ENCODE measurements at places on chromosomes 13 and 19.

DNA sequence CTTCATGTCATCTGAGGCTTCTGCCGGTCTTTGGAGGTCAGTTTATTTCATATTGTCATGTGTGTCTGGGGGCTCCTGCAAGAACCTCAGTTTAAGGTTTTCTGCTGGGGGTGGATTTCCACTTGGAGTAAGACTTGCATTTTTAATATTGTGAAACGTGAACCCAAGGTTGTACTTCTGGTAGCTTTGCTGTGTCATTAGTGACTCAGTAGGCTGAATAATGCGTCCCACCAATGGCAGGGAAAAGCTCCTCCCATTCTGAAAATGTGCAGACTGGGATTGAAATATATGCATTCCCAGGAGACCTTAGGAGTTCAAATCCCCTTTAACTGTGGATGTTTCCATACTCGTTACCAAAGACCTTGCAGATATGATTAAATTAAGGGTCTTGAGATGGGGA lies 46.2 kb downstream of the ING1 start:
- DNase-seq: no peak

DNA sequence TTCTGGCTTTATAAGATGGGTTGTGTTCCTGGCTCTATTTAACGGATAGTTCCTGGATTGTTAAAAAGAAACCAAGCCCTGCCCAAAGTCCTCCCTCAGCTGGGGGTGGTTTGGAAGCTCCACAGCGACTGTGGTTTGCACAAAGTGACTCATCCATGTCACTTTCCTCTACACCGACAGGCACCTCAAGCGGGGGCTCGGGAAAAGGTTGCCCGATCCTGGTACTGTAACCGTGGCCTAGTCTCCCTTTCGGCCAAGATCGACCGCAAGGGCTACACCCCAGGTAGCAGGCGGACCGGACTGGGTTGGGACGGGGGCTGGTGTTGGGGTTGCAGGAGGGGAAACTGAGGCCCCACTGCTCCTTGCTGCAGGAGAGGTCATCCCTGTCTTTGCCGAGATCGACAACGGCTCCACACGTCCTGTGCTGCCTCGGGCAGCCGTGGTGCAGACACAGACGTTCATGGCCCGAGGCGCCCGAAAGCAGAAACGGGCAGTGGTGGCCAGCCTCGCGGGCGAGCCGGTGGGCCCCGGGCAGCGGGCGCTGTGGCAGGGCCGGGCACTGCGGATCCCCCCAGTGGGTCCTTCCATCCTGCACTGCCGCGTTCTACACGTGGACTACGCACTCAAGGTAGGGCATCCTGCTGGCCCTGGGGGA lies 1.6 kb downstream of the ARRDC2 start:
- no peak for DNase-seq

GRCh38 chr19:46927106-46927505 lies 66.3 kb downstream of the ARHGAP35 start:
- no peak for DNase-seq

GRCh38 chr19:1275260-1275975 lies at the start of gene FAM174C:
Gene FAM174C, plus strand, starts transcription at chr19:1275530. Its CDS starts 20 bp downstream, at chr19:1275550.
- peak; percentile 98 for DNase-seq

DNA sequence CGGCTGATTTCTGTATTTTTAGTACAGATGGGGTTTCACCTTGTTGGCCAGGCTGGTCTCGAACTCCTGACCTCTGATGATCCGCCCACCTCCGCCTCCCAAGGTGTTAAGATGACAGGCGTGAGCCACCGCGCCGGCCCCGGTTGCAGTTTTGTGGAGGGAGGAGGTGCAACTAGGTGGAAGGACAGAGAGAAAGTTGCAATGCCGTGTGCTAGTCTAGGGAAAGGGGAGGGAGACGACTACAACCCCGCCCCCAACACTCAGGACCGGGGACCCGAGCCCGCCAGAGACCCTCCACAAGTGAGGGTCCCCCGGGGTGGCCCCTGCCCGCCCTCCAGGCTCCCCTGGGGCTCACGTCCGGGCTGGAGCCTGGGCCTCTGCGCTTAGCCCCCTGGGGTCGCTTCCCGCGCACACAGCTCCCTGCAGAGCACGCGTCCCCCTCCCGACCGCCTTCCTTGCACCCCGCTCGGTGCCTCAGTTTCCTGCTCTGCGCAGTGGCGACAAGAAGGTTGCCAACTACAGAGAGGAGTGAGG lies 1.2 kb upstream of the ARID3A start:
- no peak for DNase-seq

DNA sequence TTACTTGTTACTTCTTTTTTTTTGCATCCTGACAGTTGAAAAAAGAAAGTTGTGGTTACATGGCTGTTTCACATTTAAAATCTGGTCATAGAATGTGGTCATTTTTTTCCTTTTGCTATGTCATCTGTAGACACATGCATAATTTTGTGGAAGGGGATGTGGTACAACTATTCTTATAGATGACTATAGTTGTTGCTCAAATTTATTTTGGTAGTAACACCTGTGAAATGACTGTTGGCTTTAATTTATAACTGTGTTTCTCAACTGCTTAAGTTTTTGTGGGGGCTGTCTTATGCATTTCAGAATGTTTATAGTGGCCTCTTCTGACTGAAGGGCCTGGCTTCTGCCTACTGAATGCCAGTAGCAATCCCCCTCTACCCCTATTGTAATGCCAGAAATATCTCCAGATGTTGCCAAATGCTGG lies 130.5 kb downstream of the PAN3 start:
- DNase-seq: no peak

GRCh38 chr13:44303681-44304432 lies 69.8 kb upstream of the SERP2 start:
- DNase-seq: no peak

GRCh38 chr13:113638806-113639205 lies 19.2 kb downstream of the ATP4B start:
- no peak for DNase-seq

DNA sequence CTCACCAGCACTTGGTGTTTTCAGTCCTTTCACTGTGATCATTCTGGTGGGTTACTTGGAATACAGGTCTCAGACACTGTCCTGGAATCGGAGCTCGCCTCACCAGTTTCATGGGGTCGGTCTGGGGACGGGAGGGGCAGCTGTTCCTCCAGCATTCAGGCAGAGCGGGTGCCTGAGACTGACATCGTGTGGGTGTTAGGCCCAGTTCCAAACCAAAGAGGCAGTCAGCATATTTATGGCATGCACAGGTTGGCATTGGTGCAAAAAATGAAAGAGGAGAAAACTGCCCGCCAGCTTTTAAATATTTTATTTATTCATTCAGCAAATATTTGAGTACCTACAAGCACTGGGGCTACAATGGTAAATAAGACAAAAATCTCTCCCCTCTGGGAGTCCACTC lies 20.1 kb downstream of the PLEKHF1 start:
- DNase-seq: no peak

DNA sequence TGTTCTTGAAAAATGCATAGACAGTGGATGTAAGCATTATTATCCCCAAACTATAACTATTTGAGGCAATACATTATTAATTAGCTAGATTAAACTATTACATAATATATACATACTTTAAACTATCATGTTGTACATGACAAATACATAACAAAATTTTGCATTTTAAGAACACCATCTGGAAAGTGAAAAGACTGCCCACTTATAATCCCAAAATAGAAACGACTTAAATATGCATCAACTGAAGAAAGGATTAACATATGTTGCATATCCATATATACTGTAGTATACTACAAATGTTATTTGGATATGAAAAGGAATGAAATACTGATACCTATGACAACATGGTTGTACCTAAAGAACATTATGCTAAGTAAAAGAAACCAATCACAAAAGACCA lies 700.8 kb upstream of the SPRY2 start:
- DNase-seq: no peak

- DNase-seq: no peak
Observed at GRCh38 chr13:52862358-52863206, 14.1 kb upstream of the PCDH8 start.

DNA sequence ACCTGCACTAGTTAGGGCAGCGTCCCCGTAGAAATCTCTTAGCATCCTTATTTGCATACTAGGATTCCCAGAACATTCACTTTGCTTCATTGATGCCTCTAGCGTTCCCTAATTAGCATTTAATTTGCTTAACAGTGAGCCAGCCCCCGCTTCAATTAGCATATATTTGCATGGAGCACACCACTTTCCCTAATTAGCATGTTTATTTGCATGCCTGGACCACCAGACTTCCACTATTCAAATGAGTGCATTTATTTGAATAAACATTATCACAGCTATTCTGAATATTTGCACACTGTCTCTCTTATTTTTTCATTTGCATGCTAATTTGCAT lies 69.6 kb downstream of the RYR1 start:
- DNase-seq: peak; percentile 86

- DNase-seq: no peak
Observed at GRCh38 chr19:46299695-46300094, 2.9 kb downstream of the HIF3A start.

DNA sequence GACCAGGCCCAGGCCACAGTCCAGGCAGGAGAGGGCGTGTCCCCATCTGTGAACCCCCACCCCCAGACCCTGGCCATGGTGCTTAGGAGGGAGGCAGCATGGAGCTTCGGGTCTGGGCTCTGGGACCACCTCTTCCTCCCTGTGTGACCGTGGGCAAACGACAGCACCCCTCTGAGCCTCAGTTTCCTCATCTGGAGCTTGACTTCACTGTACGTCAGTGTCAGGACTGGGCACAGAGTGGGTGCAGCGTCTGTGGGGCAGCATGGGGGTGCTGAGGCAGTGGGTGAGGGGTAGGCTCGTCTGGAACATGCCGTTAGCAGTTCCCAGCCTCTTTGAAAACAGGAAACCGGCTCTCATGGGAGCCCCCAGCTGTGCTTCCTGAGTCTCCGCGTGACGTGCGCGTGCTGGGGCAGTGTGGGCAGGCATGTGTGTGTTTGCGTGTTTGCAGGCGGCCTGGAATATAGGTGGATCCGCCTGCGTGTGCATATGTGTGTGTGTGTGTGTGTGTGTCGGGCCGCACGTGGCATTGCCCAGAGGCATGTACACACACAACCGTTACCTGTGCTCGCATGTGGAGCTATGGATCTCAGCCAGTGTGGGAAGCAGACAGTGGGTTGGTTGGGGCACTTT lies 15.8 kb downstream of the ARRDC2 start:
- DNase-seq: no peak
